Omental fat pad (tissue), 4 donors: ENCODE measurements at places on chromosomes 3 and 15.

DNA sequence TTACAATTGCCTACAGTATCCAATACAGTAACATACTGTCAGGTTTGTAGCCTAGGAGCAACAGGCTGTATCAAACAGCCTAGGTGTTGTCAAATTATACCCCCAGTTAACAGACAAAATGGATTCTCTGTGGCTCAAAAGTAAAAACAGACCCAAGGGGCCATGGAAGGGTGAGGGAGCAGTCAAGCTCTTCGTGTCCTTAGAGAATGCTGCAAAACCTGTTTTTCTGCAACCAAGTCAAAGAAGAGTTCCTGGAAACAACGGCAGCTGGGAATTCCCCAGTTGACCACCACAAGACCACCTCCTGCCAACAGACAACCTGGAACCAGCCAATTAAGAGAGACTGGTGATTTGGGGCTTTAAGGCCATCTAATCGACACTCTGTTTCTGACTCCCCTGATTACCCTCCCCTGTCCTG lies 11.1 kb upstream of the THUMPD3 start:
- DNase-seq, result no peak

GRCh38 chr3:30819067-30819798 lies 75.2 kb downstream of the GADL1 start:
- DNase-seq, result no peak

- no peak for DNase-seq
Measured at GRCh38 chr15:73282567-73283365, 86.0 kb downstream of the HCN4 start.

DNA sequence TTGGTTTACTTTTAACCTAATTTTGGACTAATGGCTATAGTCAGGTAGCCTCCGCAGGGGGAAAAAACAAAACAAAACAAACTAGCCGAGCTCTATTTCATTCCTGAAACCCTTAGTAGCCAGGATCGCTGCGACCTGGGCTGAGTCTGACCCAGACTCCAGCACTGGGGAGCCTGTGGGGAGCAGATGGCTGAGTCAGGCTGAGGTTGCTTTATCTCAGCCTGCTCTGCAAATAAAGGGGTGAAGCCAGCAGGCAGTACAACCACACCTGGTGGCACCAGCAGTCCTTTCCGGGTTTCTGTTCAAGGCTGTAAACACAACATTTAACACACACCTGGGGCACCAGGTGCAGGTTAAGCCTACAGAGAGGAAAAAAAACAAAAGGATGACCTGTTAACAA lies 27.3 kb downstream of the ABHD2 start:
- DNase-seq, result no peak

DNA sequence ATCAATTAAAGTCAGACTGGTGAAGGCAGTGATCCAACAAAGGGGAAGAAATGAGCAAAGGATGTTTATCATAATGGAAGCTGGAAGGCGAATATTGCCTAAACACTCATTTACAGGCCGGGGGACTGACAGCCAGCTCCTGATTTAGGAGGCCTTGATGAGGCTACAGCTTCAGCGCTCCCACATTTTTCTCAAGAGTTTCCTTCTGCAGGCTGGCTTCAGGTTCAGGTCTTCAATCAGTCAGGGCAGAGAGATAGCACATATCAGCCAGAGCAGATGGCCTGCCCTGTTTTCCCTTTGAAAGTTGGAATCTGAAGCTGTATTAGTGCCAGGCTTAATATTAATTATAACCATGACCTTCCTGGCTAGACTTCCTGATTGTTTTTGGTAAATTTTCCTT lies 218.9 kb downstream of the SV2B start:
- no peak for DNase-seq

GRCh38 chr3:5275529-5275928 lies 88.0 kb downstream of the EDEM1 start:
- DNase-seq, result no peak

- DNase-seq, result no peak
Measured at GRCh38 chr3:18787441-18787840, 360.9 kb upstream of the KCNH8 start.

GRCh38 chr3:141845407-141846049 lies 30.9 kb upstream of the ATP1B3 start:
- DNase-seq, result no peak

DNA sequence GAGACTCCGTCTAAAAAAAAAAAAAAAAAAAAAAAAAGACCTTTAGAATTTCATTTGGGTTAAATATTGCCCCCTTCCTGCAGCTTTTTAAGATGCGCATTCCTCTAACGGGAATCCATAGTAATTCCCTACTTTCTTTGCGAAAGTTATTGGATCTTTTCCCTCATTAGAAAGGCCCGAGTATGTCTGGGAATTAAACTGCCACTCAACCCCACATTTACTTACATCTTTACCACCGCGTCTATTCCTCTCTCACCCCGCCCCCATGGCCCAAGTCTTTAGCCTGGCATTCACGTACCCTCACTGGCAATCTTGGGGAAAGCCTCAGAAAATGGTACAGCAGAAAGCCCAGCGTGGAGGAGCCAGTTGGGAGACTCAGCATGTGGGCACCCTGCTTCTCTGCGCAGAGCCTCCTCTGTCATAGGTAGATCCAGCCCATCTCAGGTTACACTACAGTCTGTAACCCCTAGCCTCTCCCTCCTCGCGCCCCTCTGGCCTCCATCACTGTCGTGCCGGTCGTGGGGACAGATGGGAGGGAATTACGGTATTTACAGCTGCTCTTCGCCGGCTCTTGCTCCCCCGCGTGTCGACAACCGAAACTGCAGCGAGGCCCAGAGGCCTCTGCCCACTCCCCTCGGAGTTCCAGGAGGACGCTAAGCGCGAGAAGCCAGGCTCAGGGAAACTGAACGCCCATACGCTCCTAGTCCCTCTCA lies 6.4 kb upstream of the ANKDD1A start:
- peak; percentile 67 for DNase-seq

GRCh38 chr3:127062926-127063325 lies 80.0 kb downstream of the PLXNA1 start:
- no peak for DNase-seq

GRCh38 chr3:82494977-82495489 lies 733.6 kb upstream of the GBE1 start:
- no peak for DNase-seq

- no peak for DNase-seq
Measured at GRCh38 chr15:53658255-53658654, 101.2 kb downstream of the WDR72 start.

DNA sequence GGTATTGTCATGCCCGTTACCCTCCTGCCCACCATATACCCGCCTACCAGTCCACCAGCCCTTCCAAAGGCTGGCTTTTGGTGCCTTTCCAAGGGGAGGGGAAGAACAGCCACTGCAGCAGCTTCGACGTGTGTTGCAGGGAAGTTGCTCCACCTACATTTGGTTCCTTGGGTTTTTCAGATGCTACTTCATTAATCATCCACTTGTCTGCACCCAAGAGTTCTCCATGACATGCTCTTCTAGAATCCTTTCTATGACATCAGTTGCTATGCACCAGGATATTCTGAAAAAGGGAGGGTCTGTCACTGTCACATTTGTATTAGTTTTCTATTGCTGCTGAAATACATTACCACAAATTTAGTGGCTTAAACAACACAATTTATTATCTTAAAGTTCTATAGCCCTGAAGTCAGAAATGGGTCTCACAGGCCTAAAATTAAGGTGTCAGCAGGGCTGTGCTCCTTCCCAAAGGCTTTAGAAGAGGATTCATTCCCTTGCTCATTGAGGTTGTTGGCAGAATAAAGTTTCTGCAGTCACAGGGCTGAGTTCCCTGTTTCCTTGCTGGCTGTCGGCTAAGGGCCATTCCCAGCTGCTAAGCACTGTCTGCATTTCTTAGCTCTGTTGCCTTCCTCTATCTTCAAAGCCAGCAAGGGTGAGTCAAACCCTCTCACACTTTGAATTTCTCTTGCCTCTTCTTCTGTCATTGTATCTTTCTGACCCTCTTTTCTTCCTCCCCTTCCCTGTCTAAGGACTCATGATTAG lies at the start of gene LYZL4:
TSS of gene LYZL4 (minus strand) at position 241 of the 762 bp plus-strand sequence. CDS start 3,359 bp downstream, outside the sequence.
- no peak for DNase-seq

GRCh38 chr3:65653731-65654130 lies 385.0 kb downstream of the MAGI1 start:
- DNase-seq, result no peak

GRCh38 chr3:57078635-57079473 lies 18.4 kb downstream of the SPATA12 start:
- DNase-seq, result no peak

GRCh38 chr3:39101022-39101689 lies 6.3 kb downstream of the GORASP1 start:
- DNase-seq, result no peak

DNA sequence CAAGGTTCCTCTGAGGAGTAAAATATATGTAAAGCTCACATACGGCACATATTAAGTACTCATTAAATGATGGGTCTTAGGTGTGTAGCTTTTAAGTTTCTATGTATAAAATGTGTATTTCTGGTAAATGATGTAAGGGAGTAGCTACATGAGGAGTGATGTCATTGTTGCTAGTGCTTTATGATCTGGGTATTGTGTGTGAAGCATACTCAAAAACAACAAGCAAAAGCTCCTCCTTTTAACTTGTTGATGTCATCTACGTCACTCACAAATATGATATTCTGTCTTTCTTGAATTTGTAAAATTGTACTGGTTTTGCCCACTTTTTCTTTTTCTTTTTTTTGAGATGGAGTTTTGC lies 1.4 kb upstream of the HERC1 start:
- DNase-seq, result no peak

DNA sequence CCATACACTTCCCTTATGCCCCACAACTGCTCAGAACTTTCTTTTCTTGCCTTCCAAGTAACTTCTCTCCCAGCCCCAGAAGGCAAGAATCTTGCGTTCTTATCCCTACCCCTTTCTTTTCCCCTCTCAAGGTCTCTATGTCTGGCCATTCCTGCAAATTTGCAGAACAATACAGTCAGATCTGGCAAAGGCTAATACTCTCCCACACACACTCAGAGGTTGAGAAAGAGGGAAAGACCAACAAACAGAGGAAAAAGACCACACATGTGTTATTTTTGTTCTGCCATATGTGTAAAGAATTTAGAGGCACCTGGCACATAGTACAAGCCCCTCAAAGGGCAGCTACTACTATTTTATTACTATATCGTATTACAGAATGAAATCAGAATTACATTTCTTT lies 25.7 kb downstream of the GJD2 start:
- DNase-seq, result no peak

GRCh38 chr3:125767641-125768040 lies 172.3 kb upstream of the OSBPL11 start:
- no peak for DNase-seq

- no peak for DNase-seq
Measured at GRCh38 chr3:188198001-188198400, 44.0 kb downstream of the LPP start.

DNA sequence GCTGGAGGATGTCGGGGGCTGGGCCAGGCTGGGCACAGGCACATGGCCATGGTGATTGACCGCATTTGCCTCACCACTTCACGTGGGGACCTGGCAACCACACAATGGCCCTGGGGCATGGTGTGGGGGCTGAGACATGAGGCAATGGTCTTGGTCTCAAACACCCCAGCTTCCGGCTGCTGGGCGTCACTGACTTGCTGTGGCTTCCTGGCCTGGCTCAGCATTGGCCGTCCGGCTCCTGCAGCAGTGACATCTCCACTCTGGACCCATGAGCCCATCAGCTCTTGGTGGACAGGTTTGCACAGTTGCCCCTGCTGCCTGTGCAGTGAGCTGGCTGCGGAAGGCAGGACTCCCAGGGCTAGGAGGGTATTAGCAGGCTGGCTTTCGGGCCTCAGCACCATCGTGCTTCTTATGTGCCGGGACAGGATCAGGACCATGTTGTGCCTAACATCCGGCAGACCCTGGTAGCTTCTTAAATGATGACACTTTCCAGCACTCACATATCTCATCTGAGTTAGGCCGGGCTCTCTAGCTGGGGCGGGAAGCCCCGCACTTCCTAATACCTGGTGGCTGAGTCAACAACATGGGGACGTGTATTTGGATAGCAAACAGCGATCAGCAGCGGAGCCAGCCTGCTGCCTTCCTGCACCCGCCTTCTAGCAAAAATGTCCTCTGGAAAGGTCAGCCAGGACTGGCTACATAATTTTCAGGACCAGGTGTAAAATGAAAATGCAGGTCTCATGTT lies 34.1 kb downstream of the ZNF710 start:
- no peak for DNase-seq

DNA sequence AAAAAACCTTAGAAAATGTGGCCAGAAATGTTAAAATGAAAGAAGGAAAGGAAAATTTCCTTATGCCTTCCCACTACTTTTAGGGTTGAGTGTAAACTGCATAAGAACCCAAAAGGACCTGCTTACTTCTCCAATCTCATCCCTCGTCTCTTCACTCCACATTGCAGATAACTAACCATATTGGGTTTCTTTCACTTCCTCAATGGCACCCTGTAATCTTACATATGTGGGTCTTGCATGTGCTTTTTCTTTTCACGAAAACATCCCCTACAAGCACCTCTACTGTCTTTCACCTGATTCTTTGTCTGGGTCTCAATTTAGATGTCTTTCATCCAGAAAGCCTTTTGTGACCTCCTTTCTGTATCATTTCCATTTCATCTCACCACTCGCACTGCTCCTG lies 23.1 kb downstream of the EOMES start:
- no peak for DNase-seq

DNA sequence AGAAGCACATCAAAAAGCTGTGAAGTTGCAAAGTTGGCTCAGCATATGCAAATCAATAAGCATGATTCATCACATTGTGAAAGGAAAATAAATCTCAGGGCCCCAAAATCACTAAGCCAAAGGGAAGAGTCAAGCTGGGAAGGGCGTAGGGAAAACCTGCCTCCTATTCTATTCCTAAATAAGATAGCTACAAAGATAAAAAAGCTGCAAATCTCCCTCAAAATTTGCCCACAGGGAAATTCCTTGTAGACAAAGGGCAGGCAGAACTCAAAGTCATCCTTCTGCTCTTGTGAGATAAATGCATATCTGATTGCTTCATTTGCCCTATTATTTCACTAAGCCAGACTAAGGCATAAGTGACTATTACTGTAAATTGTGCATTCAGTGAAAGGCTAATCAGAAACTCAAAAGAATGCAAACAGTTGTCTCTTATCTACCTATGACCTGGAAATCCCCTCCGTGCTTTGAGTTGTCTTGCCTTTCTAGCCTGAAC lies 30.5 kb upstream of the CCNL1 start:
- DNase-seq, result no peak

DNA sequence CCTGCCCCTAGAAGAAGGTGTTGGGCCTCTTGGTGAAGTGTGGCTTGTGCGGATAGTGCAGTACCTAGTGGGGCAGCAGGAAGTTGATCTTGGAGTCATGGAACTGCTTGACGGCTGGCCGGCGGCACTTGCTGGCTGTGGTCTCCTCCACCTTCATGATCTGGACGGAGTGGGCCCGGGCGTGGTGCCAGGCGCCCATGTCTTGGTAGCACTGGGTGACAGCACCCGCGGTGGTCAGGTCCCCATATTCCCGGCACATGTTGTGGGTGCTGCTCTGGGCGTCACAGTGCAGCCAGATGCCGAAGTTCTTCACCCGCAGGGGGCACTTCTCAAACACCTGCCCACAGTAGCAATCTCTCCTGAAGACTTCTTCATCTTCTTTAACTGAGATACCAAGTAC lies 30.7 kb downstream of the EXOG start:
- DNase-seq, result no peak
